Cortex of kidney (tissue), 1 donor: ENCODE measurements at places on chromosomes 5 and 9.

- DNase-seq, result no peak
Measured at GRCh38 chr9:137068539-137069507, 1.5 kb downstream of the SAPCD2 start.

DNA sequence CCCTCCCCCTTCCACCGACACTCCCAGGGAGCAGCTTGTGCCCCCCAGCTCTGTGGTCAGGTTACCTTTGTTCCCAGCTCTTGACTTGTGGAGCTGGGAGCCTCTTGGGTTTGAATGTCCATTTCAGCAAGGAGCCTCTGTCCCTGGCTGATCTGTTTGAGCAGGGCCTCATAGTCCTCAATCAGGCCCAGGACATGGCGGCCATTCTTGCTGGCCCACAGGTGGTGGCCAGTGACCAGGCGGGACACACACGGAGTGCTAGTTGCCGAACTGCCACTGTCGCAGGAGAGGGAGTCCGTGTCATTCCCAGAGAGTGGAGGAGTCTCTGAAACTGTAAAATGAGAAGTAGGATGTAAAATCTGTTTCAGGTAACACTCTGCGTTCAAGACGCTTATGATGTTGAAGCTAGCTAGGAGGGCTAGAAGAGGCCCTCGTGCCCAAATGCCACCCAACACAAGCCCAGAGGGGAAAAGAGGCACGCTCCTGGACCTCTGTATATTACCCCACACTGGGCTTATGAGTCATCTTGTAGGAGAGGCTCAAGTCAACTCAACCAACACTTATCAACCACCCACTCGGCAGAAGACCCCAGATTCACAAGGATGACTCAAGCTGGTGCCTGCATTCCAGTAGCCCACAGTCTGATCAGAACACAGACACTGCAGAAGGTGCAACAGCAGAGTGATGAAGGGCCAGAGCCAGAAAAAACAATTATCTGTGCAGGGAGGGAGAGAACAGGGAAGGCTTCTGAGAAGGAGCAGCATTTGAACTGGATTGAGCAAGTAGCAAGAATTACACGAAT lies 177.0 kb downstream of the CDK5RAP2 start:
- no peak for DNase-seq

GRCh38 chr5:150515446-150515845 lies 7.5 kb downstream of the NDST1 start:
- DNase-seq, result no peak

DNA sequence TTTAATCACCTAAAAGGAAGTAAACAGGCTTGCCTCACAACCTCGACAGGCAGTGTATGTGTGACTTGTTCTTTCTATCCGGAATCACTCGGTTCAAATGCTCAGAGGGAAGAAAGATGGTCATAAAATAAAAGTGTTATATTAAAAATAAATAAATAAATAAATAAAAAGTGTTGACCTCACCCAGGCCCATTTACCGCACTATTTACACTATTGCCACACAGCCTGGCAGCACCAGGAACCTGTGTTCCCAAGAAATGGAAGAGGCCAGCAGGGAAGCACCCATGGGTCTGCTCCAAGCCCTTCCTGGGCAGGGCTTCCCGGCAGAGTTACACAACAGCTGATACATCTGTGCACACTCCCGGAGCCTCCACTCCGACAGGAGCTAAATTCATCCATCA lies 127.9 kb downstream of the EFNA5 start:
- no peak for DNase-seq

GRCh38 chr5:104170926-104171325 lies 608.3 kb upstream of the NUDT12 start:
- DNase-seq, result no peak

DNA sequence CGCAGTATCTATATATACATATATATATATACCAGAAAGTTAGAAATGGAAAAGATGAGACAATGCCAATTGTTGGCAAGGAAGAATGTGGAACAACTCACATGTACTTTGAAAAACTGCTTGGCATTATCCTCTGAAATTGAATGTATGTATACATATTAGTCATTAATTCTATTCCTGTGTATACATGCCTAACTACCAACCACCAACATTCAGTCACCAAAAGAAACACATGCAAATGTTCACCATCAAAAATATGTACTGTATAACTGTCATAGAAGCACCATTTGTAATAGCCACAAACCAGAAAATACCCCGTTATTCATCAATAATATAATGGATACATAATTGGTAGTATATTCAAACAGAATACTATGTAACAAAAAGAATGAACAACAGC lies 330.2 kb upstream of the GRAMD2B start:
- no peak for DNase-seq

- DNase-seq, result no peak
Measured at GRCh38 chr5:105057893-105058292, 1495.3 kb upstream of the NUDT12 start.

DNA sequence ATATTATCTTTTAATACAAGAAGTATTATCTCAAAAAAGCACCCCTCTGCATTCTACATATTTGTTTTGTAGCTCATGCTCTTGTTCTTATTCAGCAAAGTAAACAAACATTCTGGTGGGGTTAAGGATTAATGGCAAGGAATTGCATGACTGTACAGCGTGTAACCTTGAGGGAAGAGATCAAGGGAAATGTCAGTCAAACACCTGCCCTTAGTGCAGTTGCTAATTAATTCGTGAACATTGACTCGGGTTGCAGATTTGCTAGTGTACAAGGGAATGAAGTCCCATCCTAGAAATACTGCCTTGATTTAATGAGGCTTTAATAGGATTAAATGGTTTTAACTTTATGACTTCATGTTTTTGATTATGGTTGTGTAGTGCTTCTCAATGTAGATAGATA lies 1758.1 kb downstream of the MAT2B start:
- no peak for DNase-seq

GRCh38 chr9:72354704-72355103 lies 10.3 kb downstream of the ZFAND5 start:
- no peak for DNase-seq

DNA sequence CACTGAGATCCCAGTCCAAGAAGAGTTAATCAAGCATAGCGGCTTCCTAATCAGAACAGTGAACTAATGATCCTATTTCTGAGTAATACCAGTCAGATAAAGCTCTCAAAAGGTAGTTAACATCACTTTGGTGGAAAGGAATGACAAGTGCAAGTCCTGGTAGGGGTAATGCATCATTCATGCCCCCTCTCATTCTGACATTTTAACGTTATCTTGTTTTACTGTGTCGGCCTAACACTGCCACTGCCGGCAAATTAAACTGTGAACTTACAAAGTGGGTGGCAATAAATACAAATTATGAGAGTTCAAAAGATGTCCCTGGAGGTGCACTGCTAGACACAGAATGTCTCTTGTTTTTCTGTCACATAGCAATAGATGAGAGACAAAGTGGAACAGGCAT lies 131.6 kb downstream of the EBF1 start:
- no peak for DNase-seq

DNA sequence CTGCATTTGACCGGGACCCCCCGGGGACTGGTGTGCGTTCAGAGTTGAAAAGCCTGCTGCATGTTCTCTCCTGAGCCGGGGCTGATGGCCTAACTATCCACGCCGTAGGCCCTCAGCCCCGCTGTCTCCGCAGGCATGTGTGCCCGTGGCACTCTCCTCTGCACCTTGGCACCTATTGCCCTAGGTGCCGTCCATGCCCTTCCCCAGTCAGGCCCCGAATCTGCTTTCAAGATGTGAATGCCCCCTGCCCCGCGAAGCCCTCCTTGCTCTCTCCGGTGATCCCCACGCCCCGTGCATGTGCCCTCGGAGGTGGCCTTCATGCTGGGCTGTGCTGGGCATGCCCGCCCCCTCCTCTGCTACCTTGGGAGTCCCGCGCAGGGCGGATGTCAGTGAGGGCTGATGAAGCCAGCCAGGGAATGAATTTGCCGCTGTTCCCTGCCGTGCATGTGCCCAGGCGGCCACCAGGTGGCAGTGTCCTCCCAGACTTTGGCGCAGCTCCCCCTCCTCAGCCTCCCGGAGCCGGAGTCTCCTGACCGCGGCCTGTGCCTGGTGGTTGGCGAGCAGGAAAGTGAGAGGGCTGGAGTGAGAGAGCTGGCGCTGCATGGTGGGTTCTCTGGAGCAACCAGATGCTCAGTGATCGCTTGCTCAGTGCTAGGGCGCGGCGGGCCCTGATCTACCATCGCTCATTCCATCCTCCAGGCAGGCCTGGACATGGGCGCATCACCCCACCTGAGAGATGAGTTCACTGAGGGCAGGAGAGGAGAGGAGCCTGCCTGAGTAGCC lies 112.9 kb upstream of the LMX1B start:
- DNase-seq, result no peak

DNA sequence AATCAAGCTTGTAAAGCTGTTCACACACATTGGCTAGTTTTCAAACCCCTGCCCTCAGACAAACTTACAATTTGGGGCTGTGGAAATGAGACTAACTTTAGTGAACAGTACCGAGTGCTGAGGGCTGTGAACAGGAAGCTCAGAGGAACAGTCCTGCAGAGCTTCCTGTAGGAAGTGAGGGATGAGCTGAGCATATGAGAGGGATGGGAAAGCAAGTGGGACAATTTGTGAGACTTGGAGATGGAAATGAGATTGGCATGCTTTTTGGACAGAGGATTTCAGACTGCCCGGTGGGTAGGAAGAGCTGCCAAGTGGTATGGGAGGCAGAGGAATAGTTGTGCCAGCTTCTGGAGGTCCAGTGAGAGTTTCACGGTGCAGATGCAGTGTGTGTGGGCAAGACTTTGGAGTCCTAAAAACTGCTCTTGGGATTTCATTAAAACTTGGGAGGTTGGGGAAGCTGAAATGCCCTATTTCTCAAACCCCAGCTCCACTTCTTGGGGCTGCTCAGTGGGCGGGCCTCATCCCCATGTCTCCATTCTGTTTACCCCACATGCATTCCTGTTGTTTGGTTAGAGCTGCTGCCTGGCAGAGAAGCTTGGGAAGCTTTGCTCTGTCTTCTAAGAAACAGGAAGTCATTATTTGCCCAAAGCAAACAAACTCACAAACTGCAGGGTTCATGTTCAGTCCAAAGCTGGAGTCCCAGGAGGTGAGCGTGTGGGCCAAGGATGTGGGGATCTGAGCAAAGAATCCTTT lies 267.5 kb downstream of the ZSWIM6 start:
- DNase-seq, result no peak

DNA sequence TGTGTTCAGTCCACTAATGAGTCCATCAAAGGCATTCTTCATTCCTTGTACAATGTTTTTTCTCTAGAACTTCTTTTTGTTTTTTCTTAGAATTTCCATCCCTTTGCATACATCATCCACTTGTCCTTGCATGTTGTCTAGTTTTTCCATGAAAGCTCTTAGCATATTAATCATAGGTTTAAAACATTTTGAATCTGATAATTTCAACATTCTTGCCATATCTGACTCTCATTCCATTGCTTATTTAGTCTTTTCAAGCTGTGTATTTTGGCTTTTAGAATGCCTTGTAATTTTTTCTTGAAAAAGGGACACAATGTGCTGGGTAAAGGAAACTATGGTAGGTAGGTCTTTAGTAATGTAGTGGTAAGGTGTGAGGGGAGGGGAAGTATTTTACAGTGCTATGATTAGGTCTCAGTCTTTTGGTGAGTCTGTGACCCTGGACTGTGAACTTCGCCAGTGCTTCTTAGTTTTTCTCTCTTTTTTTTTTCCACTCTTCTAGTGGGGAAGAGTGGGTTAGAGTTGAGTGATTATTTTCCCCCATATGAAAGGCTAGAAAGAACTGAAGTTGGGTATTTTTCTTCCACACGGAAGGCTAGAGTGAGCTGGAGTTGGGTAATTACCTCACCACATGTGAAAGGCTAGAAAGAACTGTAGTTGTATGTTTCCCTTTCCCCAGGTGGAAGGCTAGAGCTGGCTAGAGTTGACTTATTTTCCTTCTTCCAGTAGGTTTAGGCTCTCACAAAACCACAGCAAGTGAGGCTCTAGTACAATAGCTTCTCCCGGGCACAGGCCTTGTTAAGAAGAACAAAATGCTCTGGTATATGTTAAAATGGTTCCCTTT lies 172.1 kb downstream of the SNX18 start:
- DNase-seq, result no peak

GRCh38 chr5:87114631-87115030 lies 153.1 kb upstream of the RASA1 start:
- DNase-seq, result no peak

DNA sequence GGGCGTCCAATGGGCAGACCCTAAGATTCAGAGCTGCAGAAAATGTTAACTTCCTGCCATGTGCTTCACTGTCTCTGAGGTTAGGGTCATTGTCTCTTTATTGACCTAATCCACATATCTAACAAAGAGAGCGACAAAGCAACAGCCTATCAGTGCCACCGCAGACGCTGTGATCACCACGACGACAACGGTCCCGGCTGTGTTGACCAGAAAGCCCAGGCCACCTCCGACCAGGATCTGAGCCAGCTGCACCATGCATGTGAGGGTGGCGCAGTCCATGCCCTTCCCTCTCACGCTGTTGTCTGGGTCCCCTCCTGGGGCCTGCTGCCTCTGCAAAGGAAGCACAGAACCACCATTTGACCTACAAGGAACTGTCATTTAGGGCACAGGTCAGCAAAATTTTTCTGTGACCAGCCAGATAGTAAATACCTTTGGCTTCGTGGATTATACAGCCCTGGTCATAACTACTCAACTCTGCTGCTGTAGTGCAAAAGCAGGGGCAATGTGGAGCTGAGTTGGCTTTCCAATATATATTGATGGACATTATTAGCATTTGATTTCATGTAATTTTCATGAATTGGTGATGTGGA lies 8.5 kb downstream of the RXFP3 start:
- DNase-seq, result no peak

- no peak for DNase-seq
Measured at GRCh38 chr5:93186076-93186682, 394.8 kb downstream of the NR2F1-AS1 start.

DNA sequence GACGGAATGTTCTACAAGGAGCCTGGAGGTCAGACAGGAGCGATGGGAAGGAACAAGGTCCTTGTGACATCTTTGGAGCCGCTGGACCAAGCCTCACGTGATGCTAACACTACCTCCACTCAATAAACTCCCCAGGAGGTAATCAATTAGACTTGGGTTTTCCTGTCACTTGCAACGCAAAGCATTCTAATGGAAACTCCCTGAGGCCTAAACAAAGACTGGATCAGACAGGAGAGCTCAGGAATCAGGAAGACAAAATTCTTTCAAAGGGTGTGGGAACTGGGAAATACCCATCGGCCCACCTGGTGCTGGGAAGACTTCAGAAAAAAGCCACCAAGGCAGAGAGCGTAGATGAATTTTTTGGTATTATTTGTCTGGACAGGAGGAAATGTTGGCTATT lies 22.3 kb upstream of the UNC5A start:
- DNase-seq, result no peak

DNA sequence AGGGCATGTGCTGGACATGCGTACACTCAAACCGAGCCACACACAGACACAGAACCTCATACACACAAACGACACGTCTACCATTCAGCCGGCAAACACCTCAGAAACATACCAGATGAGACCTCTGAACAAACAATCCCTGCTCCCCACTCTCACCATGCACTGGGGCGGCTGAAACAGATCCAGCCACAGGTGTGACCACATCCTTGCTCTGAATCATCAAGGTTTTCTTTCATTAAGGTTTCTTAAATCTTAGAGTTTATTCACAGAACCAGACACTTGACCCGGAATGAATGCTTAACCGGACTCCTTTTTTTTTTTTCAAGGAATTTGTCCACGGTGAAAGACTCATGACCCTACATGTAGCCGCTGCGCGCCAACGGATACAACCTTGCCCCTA lies 26.2 kb downstream of the TERT start:
- DNase-seq, result no peak

- no peak for DNase-seq
Measured at GRCh38 chr9:95177617-95178016, 139.9 kb downstream of the FANCC start.

GRCh38 chr9:72579190-72579589 lies 57.8 kb downstream of the TMC1 start:
- no peak for DNase-seq
